ENCODE measurements at places on chromosomes 2 and 18.

GRCh38 chr18:56333839-56334238 is 304.6 kb downstream of the TXNL1 start:
- DNase-seq = no peak

DNA sequence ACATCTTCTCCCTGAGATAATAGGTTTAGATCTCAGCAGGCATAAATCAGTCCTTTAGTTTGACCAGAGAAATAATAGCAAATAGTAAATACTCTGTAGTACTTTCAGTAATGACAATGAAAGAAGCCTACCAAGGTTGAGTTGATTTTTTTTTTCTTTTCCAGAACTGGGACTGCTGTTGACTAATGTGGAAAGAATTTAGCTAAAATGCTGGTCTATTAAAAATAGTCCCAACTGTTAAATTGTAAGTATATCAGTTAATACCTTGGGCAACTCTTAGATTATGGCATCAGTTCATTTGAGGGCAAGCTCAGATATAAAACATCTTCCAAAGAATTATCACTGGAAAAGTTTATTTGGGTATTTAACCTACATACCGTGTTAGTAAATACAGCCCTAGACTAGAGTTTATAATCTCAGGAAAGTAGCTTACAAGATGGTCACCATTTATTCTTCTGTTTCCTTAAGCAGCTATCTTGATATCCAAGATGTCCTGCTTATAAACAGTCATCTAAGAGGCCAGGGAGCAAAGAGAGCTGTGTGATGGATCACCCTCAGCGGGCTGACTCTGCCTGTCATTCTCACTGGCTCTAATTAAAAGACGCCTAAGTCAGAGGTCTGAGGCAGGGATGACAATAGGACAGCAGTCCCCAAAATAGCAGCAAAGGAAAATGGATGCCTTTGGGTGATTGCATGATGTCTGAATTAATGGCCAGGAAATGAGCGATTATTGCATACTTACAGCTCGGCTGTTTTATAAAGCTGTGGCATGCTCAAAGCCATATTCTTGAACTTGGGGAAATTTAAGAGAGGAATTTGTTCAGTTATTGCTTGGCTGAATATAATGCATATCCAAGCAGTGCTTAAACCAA is 121.3 kb downstream of the MTX2 start:
- no peak for DNase-seq

GRCh38 chr2:65991381-65992197 is 443.3 kb upstream of the MEIS1 start:
- DNase-seq = no peak

GRCh38 chr2:200655918-200656580 is 70.2 kb downstream of the AOX1 start:
- no peak for DNase-seq

GRCh38 chr2:134319596-134320254 is 65.9 kb downstream of the MGAT5 start:
- peak; percentile 16 for DNase-seq

GRCh38 chr2:96885432-96886347 is 15.8 kb upstream of the SEMA4C start:
- DNase-seq = no peak

DNA sequence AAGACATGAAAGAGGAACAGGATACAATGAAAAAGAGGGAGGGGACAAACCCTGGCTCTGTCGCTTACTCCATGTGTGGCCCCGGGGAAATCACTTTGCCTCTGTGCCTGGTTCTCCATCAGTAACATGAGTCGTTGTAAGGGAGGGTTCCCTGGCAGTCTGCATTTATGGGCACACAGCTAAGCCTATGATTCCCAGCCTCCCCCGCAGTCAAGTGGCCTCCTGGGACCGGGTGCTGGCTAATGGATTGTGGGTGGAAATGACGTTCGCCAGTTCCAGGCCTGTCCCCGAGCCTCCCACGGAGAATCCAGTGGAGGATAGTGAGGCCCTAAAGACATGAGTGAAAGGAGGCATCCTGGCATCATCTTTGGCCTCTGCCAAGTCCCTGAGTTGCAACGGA is 42.7 kb downstream of the SFXN5 start:
- DNase-seq = no peak
